ENCODE measurements at places on chromosomes 3 and 15.

GRCh38 chr3:10928961-10929471 is 63.5 kb upstream of the SLC6A1 start:
- peak; percentile 14 for DNase-seq

GRCh38 chr3:178152031-178152806 is 384.0 kb upstream of the KCNMB2 start:
- no peak for DNase-seq

DNA sequence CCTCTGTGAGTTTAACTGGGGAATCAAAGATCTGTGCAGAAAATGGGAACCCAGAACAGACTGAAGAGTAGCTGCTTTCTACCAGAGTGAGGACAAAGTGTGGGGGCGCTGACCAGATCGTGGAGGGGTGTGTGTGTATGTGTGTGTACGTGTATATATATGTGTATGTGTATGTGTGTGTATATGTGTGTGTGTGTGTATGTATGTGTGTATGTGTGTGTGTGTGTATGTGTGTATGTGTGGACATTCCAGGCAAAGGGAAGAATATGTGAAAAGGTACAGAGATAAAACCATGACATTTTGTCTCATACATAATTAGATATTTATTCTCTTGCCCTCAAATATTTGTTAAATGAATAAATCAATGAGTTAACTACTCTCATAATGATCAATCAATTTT is 54.9 kb upstream of the DPPA4 start:
- no peak for DNase-seq

DNA sequence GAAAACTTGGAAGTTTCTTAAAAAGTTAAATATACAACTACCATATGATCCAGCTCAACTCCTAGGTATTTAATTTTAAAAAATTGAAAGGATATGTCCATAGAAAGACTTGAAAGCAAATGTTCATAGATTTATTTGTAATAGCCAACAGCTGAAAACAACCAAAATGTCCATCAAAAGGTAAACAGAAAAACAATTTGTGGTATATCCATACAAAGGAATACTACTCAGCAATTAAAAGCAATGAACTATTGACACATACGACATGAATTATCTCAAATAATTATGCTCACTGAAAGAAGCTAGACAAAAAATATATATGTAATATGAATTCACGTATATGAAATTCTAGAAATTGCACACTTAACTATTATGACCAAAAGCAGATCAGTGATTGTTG is 249.5 kb downstream of the MEIS2 start:
- no peak for DNase-seq

DNA sequence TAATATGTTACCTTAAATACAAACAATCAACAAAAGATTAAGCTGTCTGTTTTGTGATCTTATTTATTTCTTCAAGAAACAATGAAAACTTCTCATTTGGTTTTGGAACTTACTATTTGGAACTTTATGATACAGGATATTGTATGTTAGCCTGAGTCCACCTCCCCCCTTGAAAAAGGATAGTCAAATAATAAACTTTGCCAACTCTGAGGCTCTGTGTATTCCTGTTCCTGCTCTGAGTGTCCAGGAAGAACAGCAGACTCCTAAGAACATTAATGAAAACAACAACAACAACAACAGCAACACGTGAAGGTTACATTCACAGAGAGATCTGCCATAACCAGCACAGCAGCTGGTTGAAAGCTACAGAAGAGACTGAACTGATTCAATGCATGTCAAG is 108.1 kb upstream of the AADACL2 start:
- DNase-seq = no peak

GRCh38 chr3:184594371-184595001 is 32.9 kb downstream of the EPHB3 start:
- no peak for DNase-seq

DNA sequence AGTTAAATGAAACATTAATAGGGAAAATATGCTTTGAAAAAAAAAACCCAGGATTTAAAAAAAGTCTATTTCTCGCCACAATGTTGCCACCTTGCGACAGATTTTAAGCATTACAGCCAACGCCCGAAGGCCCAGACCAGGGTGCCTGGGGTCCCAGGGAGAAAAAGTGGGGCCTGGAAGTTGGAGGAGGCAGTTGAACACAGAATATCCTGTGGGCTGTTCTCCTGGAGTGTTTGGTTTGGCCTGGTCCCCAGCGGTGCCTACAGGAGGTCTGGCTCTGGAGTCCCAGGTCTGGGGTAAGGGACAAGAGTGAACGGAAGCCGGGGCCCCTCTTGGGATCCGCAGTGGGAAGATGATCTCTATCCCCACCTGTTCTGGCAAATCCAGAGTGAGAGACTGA is 3.4 kb downstream of the RNU6-1 start:
- peak; percentile 69 for DNase-seq

DNA sequence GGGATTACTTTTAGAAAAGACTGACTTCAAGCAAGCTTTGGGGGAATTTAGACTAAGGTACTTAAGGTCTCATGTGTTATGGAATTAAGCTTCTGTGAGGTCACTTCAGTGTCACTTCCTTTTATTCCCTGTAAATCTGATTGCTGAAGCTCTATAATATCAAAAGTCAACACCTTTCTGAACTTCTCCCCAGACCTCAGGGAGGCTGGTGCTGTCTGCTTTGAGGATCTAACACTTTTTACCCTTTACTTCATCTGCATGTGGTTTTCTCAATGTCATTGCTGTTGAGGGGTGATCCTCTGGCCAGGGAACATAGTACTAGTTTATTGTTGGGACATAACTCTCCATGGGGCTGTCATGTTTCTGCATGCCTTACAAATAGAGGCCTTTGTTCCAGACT is 41.8 kb upstream of the RASGRF1 start:
- no peak for DNase-seq

DNA sequence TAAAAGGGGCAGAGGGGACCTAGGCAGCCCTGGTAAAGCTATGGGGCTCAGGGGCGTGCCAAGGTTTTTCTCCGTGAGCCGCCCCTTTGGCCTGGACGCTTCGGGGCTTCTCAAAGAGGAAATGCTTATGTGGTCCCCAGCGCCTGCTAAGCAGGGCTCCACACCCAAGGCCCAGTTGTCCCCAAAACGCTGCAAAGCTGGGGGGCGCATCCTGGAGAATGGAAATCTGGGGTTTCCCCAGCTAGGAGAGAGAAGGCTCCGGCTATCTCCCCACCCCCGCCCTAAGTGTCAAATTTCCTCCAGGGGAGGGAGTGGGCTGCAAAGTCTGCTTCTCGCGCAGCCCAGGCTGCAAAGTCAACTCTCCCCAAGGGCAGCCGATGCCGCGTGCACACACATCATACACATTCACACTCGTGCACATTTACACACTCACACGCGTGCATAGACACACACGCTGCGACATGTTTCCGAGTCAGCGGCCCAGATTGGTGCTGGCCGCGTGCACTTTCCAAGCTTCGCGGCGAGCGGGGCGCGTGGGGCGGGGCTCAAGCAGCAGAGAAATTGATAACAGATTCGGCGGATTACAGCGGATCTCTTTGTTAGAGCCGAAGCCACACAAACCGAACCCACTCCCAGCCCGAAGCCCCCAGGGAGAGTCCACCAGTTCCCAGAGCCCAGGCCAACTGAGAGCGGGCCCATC is 4.5 kb downstream of the WNT5A start:
- no peak for DNase-seq

- no peak for DNase-seq
These were observed 8.8 kb downstream of the IL1RAP start for GRCh38 chr3:190522621-190523222.

Data from activated naive CD4-positive, alpha-beta T cell treated with anti-CD3 and anti-CD28 coated beads, Interleukin-2, amount 10 ng/mL, durations not matched to agents 7 days and 5 days (primary cell).